Stimulated activated CD8-positive, alpha-beta memory T cell treated with anti-CD3 and anti-CD28 coated beads, Interleukin-15, amount 100 ng/mL, for 1 hour (primary cell): ENCODE measurements at places on chromosomes 2 and 18.

- no peak for DNase-seq
These were observed 93.2 kb upstream of the CABLES1 start for GRCh38 chr18:23042133-23042532.

- DNase-seq, result no peak
These were observed 873.8 kb upstream of the GCFC2 start for GRCh38 chr2:76584474-76584873.

DNA sequence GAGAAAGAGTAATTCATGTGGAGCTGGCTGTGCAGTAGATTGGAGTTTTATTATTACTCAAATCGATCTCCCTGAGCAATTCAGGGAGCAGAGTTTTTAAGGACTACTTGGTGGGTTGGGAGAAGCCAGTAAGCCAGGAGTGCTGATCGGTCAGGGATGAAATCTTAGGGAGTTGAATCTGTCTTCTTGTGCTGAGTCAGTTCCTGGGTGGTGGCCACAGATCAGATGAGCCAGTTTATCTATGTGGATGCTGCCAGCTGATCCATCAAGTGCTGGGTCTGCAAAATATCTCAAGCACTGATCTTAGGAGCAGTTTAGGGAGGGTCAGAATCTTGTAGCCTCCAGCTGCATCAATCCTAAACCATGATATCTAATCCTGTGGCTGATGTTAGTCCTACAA is 17.0 kb upstream of the UGT1A8 start:
- no peak for DNase-seq

DNA sequence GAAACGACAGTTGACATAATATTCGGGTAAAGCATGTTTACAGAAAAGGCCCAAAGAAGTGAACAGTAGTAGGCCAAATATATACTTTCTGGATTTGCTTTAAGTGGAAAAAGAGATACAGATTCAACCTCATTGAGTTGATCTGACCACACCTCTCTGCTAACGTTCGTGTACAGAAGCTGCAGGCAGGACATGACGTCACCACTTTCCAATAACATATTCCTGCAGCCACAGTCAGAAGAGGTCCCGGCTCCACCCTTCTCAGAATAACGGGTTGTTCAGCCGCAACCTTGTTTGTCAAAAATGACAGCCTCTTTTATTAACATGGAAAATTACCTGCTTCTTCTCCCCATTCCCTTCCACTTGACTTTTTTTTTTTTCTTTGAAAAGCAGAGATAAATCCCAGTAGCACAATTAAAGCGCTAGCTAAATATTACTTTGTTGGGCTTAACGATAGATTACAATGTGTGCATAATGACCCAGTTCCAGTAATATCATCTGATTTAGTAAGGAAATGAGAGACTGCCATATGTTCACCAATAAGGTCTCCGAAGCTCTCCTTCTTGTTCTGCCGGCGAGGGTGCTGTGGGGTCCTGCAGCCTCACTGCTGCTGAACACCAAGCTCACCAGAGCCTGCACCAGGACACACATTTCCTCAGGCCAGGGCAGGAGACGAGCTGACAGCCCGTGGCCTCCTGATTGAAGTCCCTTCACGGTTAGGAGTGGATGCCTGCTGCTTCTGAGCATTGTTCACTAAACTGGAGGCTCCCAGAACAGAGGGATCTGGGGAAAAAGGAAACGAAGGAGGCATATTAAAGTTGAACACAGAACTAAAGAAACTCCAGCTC is 451.0 kb upstream of the SALL3 start:
- no peak for DNase-seq

GRCh38 chr2:211591426-211591825 is 947.2 kb downstream of the ERBB4 start:
- DNase-seq, result no peak

DNA sequence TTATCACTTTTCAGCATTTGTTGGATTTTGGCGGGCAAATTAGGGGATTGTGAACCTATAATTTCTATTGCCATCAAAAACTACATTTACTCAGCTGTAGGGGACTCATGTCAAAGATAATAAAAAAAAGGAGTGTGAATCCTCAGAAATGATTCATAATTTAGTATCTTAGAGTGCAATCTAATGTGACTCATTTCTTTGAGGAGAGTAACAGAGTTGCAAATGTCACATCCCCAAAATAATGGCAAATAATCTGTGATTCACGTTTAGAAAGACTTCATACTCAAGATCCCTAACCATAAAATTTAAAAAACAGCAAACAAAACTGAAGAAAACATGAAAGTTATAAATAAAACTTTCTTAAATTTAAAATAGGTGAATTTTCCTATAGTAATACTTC is 373.0 kb downstream of the CDH2 start:
- no peak for DNase-seq

DNA sequence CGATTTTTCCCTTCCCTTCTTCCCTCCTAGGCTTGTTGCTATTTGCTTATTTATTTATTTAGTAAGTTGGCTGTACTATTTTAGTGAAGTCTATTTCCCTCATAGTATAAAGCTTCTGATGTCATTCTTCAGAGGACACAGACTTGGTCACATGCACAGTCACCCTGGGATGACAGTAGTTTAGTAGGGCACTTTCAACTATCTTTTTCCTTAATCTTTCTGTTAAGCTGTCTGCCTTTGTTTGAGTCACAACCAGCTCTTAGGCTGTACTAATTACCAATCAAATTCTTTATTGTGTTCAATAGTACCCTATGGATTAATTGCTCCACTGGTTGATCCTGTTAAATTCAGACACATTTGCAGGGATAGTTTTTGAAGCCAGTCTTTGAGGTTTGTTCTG is 26.9 kb upstream of the RAB31 start:
- no peak for DNase-seq

- no peak for DNase-seq
These were observed 1941.9 kb upstream of the PIK3C3 start for GRCh38 chr18:40013001-40013609.

- DNase-seq, result no peak
These were observed 11.4 kb downstream of the TMEFF2 start for GRCh38 chr2:192183296-192183695.

DNA sequence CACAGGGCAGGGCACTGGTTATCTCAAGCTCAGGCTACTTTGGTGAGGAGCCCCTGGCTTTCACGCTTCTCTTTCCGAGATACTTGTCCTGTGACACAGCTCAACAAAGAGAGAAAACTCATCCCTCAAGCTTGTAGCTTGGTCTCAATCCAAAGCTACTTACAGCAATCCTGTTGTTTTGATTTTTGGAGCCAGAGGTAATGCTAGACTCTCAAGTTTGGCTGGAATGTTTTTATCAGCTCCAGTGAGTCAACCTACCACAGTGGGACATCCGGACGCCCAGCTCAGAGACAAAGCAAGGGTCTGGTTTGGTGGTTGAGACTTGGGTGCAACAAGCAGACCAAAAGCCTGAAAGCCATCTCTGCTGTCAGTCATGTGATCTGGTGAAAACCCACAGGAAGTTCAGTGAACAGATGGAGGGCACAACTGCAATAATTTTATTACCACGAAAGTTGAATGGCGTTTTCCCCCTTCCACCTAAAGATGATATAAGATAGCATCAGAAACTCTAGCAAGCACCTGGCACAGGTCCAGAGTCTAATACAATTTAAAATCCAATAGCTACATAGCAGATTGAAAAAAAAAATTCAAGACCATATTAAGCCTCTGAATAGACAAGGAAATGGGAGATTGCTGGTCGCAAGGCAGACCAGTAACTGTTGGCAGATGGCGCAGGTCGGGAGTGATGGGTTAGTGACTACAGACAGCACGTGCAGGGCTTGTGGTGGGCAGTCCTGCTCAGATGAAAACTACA is 102.3 kb upstream of the SMAD7 start:
- peak; percentile 14 for DNase-seq

DNA sequence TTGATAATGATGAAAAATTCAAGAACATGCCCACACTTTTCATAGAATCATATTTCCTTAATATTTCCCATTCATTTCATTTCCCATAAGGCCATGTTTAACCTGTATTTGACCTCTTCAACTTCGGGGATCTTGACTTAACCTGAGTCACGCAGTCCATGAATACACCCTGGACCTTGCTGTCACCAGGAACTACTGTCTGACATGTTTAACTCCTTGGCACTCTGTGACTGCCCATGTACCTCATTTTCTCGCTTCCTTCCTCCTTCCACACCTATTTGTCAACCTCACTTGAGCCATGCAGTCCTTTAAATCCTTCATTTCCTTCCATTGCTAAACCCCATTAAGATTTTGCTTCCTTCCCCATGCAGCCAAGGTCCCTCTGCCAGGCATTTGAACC is 16.3 kb downstream of the ABCB11 start:
- no peak for DNase-seq

GRCh38 chr2:240567137-240567871 is 980 bp upstream of the RNPEPL1 start:
- no peak for DNase-seq

DNA sequence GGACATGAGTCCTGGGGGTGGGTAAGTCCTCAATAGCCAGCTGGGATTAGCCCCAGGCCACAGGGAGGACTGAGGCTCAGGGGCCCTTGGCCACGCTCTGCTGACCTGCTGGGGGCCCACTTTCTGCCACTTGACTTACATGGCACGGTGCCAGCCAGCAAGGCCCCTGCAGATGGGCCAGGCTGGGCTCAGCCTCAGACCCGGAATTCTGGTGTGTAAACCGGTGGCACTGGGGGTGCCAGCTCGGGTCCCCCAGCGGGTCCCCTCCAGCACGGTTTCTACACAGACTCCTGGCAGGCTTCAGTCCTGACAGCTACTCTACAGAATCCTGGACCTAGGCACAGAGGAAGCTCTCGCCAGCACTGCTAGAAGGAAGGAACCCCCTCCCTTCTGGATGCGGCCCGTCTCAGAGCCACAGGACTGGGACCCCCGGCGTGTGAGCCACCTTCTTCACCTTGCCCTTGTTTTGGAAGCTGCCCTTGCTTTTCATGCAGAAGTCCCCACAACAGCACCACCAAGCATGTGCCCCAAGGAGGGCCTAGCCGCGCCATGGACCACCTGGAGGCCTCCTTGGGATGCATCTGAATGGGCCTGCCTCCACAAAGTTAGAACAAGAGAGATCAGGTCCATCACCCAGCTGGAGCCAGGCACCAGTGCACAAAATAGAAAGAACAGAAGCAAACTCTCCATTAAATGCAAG is 8.0 kb downstream of the HDAC4 start:
- DNase-seq, result no peak

DNA sequence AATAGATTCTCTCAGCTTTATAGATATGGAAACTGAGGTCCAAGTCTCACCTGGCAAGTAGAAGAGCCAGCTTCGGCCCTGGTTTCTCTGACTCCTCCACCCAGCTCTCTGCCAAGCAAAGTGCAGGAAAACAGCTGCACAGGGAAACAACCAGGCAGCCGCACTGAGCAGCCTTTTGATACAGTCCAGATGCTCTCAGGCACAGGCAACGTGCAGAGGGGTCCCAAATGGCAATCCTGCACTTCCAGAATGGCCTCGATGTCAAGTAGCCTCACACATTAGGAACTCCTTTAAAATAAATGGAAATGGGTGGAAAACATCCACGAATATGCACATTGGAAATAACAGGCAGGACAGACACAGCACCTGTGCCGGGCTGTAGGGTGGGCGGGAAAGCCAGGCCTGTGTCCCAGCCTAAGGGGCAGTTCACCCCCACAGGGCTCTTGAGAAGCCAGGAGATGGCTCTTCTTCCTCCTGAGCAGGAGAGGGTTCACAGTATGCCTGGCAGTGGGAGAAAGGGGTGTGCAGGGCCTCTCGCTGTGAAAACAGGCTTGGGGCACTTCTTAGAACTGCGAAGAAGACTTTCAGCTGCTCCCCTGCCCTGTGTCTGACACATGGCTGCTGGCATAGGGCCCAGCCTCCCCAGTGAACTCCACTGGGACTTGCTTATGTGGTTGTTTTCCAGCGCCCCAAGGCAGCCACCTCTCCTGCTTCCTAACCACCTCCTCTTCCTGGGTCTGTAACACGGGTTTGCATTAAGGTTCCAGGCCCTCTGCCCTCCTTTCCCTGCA is 63.9 kb upstream of the TUBA3E start:
- DNase-seq, result no peak

GRCh38 chr2:230765611-230766300 is 53.1 kb downstream of the CAB39 start:
- no peak for DNase-seq

GRCh38 chr2:24382363-24383073 is 22.2 kb upstream of the ITSN2 start:
- peak; percentile 21 for DNase-seq

DNA sequence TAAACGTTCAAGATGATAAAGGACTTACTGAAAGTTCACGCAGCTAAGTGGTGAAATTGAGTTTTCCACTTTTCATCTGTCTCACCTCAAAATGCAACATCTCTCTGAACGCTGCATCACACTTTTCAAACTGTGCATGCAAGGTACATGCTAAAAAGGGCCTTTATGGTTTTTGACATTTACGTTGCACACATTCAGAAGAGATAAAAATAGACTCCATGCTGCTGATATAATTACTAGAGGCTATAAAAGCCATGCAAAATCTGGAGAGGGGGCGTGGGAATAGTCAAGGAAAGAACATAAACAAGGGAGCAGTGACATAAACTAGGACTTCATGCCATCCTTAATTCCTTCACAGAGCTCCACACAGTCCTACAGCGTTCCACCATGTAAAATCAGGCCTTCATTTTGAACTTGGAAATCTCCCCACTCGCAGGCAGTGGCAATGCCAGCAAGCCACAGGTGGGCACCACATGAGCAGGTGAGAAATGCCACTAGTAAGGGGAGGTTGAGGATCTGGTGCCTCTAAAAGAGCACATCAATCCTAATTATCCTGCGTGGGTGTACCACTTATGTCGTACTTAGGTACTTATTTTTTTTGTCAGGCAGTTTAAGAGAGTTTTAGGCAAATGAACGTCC is 71.4 kb downstream of the ZEB2 start:
- DNase-seq, result no peak

- no peak for DNase-seq
These were observed 65.6 kb downstream of the WDR7 start for GRCh38 chr18:56716692-56717146.

GRCh38 chr2:205996161-205996560 is 89.8 kb downstream of the INO80D start:
- no peak for DNase-seq

DNA sequence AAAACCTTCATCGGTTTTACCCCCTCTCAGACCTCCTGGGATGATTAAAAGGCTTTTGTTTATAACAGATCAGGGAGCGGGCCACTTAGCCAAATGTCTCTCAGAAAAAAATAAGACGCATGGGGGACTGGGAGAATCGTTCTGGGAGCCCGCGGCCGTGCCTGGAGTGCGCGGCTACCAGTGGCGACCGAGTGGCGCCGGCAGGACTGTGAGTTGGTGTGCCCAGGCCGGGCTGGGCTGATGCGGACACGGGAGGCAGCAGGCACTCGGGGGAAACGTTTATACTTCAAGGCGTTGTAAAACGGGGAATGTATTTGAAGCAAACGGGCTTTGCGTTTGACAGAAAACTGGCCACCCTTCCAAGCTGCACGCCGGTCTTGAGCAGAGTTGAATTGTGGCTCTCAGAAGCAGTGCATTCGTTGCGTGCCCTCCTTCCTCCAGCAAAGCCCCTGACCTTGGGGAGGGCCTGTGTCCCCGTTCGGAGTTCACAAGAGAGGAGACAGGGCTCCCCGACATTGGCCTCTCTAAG is 4.7 kb upstream of the HOXD10 start:
- DNase-seq, result no peak
